NCI-H774 (cell line): ENCODE measurements at places on chromosomes 2 and 18.

DNA sequence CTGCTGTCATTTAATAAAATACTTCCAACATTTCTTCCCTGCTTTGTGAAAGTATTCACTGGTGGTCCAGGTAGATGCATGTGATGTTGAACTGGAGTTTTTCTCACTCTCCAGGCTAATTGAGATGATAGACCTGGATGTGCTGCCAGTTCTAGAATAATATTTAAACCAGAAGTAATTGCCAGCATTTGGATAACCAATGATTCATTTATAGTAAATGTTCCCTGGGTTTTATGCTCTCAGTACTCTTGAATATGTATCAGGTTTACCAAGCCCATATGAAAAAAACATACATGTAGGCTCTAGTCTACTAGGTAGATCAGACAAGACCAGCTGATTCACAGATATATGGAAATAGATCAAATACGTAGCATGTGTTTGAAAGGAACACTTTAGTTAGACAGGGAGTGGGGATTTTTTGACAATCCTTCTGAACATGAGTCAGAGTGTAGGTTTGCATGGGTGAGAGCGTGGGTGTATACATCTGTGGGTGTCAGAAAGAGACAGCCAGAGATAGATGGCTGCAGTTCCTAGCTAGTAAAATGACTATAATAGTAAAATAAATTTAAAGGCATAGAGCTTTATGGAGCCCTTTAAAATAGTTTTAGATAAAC is 115.1 kb downstream of the NAB1 start:
- DNase-seq = no peak

DNA sequence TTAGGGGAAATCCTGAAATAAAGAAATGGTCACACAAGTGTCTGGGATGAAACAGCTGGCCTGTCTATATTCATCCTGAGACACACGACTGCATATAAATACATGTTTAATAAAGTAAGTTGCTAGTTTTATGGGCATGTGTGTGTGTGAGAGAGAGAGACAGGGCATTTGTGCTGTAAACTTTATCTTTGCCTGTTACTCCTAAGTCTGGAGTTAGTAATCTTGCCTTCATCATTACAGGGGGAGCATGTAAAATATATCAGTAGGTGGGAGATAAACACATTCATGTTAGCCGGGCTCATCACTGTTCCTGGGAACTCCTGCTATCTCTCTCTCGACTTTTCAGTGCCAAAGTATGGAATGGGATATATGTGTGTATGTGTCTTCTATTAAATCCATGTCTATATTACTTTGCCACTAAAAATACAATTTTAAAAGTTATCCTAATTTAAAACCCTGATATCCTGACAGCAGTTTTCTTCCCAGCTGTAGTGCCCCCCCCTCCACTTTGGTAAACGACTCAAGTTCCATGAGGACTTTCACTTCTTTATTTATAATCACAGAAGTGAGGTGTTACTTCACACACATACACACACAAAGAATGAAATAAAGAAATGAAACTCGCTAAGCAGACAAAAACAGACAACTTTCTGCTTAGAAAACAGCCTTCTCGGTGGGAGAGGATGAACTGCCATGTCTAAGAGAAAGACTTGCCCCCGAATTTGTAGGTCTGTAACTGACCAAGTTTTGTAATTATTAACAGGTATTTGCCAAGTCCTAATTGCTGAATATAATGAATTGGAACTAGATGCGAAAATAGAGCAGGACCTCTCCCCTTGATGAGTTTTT is 947 bp downstream of the ZEB2 start:
- no peak for DNase-seq

- no peak for DNase-seq
These were observed 337.0 kb downstream of the MBD2 start for GRCh38 chr18:53887447-53887846.

DNA sequence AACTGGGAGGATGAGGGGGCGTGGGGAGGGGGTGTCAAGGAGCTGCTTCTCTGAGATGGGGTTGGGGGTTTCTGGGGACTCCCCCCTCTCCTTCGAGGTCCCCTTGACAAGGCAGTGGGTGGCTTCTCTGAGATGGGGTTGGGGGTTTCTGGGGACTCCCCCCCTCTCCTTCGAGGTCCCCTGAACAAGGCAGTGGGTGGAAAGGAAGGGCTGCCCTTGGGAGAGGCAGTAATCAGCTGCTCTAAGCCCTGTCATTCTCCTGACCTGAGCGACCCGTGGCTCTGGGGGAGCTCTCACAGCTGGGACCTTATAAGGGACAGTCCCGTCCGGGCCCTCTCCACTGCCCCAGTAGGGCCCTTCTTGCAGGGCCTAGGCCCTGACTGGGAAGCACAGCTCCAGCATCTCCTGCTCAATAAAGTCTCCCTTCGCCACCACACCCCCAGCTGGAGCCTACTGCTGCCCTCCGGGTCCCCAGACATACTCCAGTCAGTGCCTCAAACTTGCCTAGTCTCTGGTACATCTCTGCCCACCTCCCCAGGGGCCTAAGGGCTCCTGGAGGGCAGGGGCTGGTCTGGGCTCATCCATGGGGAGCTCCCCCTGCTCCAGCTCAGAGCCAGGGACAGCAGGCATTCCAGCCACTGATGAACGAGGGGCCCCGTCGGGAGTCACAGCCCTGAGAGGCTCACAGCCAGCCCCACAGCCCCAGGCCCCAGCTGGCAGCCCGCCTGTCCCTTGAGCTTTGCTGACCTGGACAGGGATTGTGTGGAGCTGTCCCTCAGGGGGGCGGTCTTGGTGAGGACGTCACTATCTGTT is 2.8 kb downstream of the GAREM2 start:
- DNase-seq = no peak

DNA sequence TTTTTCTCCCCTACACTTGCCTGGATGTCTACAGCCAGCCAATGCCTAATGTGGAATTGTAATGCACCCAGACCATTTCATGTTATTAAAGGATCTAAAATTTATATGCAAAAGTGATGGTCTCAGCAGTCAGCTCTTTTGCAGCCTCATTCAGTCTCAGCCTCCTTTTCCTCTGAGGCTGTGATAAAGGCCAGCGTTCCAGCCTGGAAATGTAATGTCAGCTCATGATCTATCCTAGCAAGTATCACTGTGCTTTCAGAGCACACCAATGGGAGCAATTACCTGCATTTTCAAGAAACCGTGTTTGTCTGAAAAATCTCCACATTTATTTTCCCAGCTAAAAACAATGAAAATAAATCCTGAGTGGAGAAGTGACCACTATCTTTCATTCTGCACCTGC is 274.6 kb downstream of the CDH20 start:
- DNase-seq = no peak
